ENCODE measurements at places on chromosomes 6 and 20.

DNA sequence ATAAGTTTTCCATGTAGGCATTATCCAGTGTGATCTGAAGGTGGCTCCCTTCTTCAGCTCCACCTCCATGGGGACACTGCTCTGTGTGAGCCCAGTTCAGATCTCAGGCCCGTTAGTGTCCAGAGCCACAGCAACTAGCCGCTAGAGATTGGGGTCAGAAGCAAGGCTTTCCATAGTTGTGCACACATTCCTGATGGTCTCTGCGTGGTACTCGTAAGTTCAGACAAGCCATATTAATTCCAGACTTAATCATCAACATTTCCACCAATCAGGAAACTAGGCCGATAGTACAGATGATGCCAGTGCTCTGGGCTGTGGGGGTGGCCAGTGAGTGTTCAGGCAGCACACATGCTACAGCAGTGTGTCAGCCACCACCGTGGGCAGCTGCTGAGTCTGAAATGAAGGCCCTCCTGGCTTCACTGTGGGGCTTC lies 17.5 kb upstream of the SYNCRIP start:
- peak; percentile 87 for DNase-seq

DNA sequence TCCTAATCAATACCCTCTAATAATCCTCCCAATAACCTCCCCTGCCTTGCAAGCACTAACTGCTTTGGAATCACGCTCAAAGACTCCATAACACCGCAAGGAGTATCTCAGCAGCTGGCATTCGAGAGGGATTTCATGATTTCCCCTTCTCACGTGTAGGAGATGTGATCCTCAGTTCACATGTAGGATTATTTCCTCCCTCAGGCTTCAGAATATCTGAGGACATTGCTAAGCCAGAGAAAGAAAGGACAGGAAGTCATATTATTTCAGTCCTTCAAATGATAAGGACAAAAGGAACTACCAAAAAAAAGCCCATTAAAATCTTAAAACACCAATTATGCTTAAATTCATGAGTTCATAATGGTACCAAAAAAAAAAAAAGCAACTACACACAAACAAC lies 122.9 kb downstream of the NFATC2 start:
- no peak for DNase-seq

- DNase-seq: no peak
Observed at GRCh38 chr20:41509316-41510200, 108.6 kb downstream of the CHD6 start.

DNA sequence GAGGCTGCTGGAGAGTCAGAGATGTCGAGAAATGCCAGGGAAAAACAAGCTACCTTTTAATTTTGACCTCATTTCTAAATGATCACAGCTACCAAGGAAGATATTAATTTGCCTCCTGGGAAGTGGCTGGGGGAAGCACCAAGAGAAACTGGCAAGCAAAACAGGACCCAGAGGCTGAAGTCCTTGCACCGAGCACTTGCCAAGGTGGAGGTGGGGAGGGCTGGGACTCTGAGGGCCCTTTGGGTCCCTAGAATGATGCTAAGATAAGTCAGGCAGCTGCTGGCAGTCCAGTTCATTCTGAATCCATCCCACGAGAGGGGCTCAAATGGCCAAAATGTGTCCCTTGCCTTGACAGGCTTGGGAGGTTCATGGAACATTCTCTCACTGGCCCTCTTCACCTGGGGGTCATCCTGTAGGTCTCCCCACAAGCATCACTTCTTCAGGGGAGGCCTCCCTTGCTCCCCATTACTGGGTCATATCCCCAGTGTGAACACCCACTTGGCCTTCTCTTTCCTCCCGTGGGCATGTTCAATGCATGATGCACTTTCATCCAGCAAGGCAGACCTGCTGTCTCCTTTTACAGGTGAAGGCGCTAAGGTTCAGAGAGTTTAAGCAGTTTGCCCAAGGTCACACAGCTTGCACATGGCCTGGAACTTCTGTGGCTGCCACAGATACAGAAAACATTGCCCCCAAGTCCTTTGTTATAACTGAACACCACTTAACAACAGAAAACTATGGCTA lies 39.1 kb upstream of the BLCAP start:
- no peak for DNase-seq

DNA sequence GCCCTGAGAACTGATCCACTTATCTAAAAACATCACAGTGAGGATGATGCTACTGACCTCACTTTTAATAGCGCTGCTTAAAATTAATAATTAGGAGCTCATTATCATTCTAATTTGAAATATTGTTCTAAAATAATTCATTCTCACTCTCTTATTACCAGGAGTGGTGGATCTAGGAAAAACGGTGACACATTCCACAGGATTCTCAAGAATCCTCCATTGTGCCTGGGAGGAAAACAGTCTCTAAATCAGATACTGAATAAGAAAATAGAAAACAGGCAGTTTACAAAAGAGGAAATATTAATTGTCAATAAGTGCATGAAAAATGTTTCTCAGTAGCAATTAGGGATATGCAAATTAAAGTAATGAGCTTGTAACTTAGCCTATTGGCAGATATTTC lies 187.4 kb downstream of the TENT5A start:
- DNase-seq: no peak

DNA sequence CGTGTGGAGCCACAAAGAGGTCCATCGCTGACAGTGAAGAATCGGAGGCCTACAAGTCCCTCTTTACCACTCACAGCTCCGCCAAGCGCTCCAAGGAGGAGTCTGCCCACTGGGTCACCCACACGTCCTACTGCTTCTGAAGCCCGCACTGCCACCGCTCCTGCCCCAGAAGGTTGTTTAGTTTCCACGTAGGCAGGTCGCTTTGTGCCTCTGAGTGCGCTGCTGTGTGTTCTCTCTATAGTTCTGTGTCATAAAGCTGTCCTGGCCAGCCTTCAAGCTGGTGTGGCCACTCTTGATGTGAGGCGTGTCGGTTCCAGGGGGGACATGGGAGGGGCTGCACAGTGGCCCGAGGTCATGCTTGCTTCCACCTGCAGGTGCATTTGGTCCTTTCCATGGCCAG lies 6.4 kb upstream of the FAM209A start:
- no peak for DNase-seq

GRCh38 chr20:23080521-23080920 lies 5.6 kb downstream of the CD93 start:
- no peak for DNase-seq
